NK-92 treated with Interleukin-12 subunit alpha and Interleukin-12 subunit beta, amount 100 ng/mL, for 24 hours (cell line): ENCODE measurements at places on chromosomes 5 and 9.
A peak's percentile ranks its signal among the peaks of the same experiment; 100 is the strongest.

DNA sequence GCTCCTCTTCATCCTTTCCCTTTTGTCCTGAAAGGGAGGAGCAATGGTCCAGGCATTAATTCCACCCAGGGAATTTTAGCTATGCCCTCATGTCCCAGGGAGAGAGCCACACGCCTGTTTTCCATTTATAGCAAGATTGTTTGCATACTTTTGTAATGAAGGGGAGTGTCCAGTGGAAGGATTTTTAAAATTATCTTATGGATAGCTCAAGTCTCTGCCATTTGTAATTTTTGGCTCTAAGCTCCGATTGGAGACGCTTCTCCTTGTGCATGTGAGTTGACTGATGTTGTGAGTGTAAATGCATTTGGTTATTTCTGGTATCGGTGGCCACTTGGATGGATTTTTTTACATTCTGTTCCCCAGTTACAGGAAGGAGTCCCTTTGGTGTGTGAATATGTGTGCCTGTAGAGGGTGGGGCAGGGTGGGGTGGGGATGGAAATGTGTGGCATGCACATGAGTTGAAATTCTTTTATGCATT is 7.2 kb upstream of the RPL26L1 start:
- DNase-seq: no peak

GRCh38 chr5:132444061-132444460 is 46.5 kb downstream of the IRF1 start:
- DNase-seq: no peak

DNA sequence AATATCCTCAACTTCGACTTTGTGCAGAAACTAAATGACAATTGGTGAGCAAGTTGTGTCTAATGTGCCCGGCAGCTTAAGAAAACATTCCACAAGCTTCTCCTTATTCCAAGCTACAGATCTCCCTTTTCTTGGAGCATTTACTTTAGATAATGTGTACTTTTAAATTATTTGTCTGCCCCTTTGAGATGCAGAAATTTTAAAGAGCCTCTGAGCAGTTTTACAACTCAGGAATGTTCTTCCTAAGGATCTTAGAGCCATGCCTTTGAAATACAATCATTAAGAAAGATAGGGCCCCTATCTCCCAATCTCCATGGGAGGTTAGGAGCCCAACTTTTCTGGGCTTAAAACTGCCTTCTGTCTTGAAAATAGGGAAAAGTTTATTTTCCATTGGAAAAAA is 723.7 kb upstream of the COX7C start:
- DNase-seq: no peak

- no peak for DNase-seq
Observed at GRCh38 chr5:134649163-134649835, 714 bp downstream of the SEC24A start.

DNA sequence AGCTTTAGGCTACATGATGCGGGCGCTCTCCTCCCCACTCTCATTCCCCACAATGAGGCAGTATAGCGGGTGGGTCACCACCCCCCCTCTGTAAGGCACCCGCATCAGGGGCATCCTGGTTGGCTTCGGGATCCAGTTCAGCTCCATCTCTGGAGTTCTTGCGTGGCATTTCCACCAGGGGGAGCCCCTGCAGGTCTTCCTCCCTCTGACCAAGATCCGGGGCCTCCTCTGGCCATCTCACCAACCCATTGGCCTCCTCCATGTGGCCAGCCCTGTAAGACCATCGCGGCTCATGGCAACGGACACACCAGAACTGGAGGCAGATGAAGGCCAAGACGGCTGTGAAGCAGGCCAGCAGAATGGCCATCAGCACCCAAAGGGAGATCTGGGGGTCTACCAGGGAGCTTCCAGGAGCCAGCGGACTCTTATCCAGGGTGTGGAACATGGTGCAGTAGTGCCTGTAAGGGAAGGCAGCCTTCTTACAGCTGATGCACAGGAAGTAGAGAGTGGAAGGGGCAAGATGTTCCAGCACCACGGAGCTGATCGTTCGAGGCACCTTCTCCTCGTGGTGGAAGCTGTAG is 77.0 kb downstream of the CYFIP2 start:
- DNase-seq: no peak

DNA sequence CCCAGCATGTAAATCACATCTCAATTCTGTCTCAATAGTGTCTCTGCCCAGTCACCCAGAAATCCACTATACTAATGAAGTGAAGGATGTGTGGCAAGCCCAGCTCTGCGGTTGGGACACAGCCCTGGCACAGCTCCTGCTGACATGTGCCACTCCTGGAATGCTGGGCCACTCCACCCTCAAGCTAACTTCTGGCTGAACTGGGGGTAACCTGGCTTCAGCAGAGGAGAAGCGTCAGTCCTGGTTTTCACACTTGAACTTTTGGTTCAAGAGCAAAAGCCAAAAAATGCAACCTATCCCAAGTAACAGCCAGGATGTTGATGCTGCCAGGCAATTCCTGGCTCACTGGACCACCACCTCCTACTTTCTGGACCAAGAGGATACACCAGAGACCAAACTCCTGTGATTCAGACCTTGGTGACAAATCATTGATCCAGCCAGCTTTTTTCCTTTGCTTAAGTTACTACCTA is 86.4 kb downstream of the ARRDC3 start:
- no peak for DNase-seq

DNA sequence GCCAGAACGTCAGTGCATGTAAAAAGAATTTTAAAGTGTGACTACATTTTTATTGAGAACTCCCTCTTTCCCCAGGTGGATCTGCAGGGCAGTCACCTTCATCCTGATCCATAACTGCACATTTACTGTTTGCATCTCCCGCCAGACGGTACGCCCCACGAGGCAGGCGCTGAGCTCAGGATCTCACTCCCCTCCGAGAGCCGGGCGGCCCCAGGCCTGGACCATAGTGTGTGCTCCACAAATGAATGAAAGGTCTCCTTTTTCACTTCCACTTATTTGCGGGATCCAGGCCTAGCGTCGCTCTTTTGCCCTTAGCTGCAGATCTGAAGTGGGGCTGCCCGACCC is 378 bp downstream of the DROSHA start:
- no peak for DNase-seq

DNA sequence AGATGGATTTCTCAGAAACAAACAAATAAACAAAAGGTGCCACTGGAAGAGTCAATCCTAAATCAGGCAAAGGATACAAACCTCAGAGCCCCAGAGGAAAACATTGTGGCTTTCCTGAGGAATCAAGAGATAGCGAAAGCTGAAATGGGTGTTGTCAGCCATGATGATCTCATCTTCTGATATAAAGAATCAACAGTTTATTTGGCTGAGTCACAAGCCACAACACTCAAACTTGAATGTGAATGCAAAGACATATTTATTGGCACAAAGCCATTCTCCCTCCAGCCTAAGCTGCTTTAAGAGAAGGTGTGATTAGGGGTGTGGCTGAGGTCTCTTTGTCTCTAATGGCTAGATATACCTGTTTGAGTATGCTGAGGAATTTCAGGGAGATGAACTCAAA is 73.3 kb upstream of the NREP start:
- no peak for DNase-seq

DNA sequence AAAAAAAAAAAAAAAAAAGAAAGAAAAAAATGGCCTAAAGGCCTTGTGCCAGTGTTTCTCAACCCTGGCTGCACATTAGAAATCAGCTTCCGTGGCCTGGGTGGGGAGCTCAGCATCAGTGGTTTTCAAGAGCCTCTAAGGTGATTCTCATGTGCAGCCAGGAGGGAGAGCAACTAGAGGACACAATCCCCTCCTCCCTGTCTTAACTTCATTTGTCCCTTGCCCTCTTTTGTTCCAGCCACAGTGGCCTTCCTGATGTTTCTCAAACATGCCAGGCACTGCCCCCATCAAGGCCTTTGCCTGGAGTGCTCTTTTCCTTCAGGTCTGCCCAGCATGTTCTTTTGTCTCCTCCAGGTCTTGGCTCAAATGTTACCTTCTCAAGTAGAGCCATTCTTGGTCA is 42.4 kb downstream of the HOMER1 start:
- DNase-seq: no peak

- peak; percentile 55 for DNase-seq
Observed at GRCh38 chr9:131585375-131585774, 40.1 kb downstream of the PRRT1B start.

DNA sequence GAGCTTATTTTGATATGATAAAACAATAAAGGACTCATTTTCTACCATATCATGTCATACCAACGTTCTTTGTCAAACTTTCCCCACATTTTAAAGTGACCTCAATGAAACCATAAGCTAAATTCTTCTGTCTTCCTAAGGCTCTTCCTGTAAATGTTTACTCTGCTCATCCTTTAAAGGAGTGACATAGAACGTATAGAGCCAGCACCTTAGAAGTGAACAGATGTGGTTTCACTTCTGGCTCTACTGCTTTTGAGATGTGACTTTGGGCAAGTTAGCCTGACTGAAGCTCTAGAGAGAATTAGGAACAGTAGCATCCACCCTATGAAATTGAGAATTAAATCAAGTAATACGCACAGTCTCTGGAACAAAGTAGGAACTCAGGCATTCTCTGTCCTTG is 24.1 kb downstream of the SAR1B start:
- DNase-seq: no peak

DNA sequence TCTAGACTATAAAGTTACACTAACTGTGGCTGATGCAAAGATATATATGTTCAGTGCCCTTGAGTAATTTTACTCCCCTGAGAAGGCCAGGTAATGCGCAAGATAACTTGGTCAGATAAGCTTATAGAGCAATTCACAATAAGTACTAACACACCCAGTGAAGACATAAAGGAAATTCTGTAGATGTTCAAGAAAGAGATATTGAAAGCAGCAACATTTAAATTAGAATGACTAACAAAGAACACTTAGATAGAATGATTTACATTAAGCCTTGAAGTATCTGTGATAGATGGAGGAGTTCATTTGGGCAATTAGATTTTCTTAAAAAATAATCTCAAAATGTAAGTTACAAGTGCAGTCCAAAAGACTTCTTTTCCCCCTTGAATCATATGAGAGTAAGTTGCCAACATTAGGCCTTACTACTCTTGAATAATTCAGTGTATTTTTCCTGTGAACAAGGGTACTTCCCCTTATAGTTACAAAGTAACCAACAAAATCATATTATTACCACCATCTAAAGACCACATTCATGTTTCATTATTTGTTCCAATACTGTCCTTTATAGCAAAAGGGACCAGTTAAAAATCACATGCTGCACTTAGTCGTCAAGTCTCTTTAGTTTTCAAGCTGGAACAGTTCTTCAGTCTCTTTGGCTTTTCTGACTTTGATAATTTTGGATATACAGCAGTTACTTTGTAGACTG is 44.4 kb upstream of the ELOVL7 start:
- DNase-seq: no peak

- DNase-seq: no peak
Observed at GRCh38 chr5:149220750-149221149, 50.9 kb upstream of the AFAP1L1 start.

- DNase-seq: no peak
Observed at GRCh38 chr5:135488727-135489465, 36.7 kb upstream of the TIFAB start.

- DNase-seq: no peak
Observed at GRCh38 chr5:23506329-23507236, 826 bp upstream of the PRDM9 start.

GRCh38 chr9:137255448-137256114 is 454 bp downstream of the NELFB start:
- no peak for DNase-seq

DNA sequence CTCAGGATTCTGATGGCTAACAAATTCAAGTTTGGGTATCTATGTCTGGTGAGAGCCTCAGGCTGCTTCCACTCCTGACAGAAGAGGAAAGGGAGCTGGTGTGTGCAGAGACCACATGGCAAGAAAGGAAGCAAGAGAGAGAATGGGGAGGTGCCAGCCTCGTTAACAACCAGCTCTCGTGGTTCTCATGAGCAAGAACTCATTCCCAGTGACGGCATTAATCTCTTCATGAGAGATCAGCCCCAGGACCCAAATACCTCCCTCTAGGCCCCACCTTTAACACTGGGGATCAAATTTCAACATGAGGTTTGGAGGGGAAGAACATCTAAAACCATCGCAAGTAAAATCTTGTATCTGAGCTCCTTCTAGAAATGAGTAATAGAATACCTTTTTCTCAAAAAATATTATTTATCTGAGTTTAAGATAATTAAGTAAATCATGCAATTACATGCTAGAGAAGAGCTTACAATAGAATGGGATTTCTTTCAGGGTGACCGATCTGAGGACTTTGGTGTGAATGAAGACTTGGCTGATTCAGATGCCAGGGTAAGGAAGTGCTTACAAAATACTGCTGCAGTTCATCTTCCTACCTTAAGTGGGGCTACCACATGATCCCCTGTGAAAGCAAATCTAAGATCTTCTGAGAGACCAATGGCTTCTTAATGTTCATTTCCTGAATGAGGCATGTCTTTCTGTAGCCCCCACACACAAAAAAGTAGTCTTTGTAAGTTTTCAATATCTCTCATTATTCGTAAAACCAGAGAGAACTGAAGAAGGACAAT is 11.5 kb downstream of the ANXA1 start:
- DNase-seq: no peak

GRCh38 chr5:136424835-136425584 is 59.7 kb upstream of the TRPC7 start:
- DNase-seq: peak; percentile 51

DNA sequence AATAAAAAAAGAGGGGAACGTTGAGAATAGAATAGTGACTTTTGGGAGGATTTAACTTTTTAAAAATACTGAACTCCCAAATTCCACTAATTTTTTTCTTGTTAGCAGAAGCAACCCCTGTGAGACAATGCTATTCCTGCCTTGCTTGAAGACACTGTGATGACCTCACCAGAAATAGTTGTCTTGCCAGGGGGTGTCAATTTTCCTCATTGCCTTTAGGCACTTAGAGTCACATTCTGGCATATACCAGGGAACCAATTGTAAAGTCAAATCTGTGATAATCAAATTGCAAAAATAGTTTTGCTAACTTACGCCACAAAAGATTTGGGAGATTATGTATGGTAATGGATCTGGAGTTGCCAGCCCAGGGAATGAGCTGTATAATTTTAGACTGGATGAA is 42.8 kb upstream of the RPS23 start:
- no peak for DNase-seq

- no peak for DNase-seq
Observed at GRCh38 chr5:13921578-13921977, 22.9 kb downstream of the DNAH5 start.

- DNase-seq: no peak
Observed at GRCh38 chr5:3843706-3844105, 248.1 kb downstream of the IRX1 start.

- no peak for DNase-seq
Observed at GRCh38 chr5:97009212-97009898, 73.5 kb downstream of the LNPEP start.

DNA sequence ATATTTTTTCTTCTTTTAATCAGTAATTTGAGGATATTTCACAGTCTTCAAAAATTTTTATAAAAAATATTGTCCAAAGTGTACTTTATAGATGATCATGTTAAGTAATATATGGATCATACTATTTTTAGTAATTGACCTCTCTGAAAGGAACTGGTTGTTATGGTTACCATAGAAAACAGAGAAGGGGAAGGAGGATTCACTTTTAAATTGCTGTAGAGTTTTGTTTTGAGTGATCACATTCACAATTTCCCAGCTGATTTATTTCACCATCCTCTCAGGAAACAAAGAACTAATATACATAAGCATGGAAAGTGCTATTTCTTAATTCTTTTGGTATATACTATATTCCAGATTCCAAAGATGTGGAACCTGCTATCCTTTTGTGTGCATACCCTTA is 56.5 kb upstream of the NREP start:
- no peak for DNase-seq

GRCh38 chr9:6827439-6828145 is 69.8 kb downstream of the KDM4C start:
- no peak for DNase-seq

GRCh38 chr5:113531481-113532159 is 18.1 kb downstream of the YTHDC2 start:
- DNase-seq: no peak
